Astrocyte (in vitro differentiated cells and primary cell): ENCODE measurements at places on chromosomes 4 and X. TPM values are rescaled to one million over a fixed set of nuclear protein-coding genes. Genes with fewer than 3 reads are reported as not detected.

The CXorf51B gene
- total RNA-seq, result not detected in 2 replicates

The CCNQ gene
- 19.8 and 21.7 TPM in 2 replicates for total RNA-seq

The ARR3 gene
- total RNA-seq, result not detected in 2 replicates

The PPP1R2C gene
- total RNA-seq, result not detected in 2 replicates

The UGT2B10 gene
- total RNA-seq, result not detected in 2 replicates

The SFRP2 gene
- total RNA-seq, result 92.8 and 146 TPM in 2 replicates

The CYBB gene
- not detected in 2 replicates for total RNA-seq

DNA sequence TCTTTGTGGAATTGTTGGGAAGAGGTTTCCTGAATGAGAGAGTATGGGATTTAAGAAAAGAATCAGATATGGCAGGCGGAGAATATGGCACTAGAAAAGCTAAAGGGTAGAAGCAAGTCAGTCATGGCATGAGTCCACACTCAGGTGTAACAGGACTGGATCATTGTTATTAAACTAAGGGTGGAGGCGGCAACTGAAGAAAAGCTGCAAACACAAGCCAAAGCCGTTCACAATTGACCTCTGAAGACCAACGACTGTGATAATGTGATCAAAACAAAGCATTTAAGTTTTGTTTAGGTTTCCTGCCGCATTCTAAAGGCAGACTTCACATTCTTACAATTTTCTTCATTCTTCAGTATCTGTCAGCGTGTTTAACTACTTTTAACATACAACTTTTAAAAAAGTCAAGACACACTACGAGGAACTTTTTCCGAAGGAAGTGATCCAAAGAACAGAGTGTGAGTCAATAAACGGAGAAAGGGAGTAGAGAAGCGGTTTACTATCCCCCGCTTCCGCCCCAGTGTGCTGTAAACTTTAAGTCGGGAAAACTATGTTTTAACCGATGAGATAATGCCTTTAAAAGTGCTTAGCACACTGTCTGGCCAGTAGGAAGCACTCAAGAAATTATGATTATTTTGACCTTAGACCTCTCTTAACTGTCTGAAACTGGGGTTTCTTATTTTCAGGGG, 909 bp upstream of the SLAIN2 start:
- peak; percentile 73 for DNase-seq
- H3K36me3 ChIP-seq, result no peaks in the 10 kb centered on the region
- H3K4me3 ChIP-seq, result peak overlapping the region; percentile 74

- DNase-seq, result no peak
- peaks cover 15% of the 10 kb centered on the region for H3K27me3 ChIP-seq
- no peaks in the 10 kb centered on the region for H3K36me3 ChIP-seq
- H3K27ac ChIP-seq, result no peak overlapping the region
- H3K4me3 ChIP-seq, result no peak overlapping the region
Measured at GRCh38 chr4:6193399-6193798, 7.0 kb downstream of the JAKMIP1 start.

DNA sequence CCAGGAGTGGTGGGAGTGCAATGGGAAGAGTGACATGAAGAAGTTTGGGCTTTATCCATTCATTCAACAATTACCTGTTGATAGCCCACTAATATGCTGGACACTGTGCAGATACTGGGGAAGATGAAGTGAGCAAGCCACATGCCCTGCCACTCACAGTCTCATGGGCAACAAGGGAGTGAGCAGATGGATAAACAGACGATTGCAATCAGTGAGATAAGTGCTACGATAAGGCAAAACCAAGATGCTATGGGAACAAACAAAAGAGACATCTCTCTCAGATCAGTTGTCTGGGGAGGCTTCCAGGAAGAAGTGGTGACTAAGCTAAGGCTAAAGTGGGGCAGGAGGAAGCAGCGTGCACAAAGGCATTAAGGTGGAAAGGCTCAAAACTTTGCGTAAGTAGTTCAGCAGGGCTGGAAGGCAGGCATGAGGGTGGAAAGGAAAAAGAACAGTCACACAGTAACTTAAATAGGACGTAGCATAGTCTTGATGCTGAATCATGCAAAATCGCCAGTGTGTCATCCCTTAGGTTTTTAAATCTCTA, 31.7 kb downstream of the GAB3 start:
- no peaks in the 10 kb centered on the region for H3K27me3 ChIP-seq
- H3K4me3 ChIP-seq, result no peak overlapping the region
- H3K4me1 ChIP-seq, result peaks cover 19% of the 10 kb centered on the region

DNA sequence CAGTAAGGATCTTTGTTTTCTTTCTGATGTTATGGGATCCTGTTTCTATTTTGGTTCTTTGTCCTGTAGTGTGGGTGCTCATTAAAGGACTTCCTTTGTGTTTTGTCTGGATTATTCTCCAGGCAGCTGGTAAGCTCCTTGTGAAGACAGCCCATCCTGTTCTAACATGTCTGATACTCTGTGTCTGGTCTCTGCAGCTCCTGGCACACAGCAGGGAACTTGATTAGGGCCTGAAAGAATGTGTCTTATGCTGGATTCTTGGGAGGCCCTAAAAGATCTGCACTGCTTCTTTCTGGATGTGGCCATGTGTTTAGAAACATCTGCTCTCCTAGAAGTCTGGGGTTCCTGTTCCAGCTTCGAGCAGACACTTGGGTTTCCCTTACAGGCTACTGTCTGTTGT, 38.1 kb upstream of the ATXN3L start:
- no peaks in the 10 kb centered on the region for H3K36me3 ChIP-seq
- H3K27me3 ChIP-seq, result no peaks in the 10 kb centered on the region
- no peak for DNase-seq
- H3K4me1 ChIP-seq, result peaks cover 4% of the 10 kb centered on the region
- no peak overlapping the region for H3K4me3 ChIP-seq

GRCh38 chr4:98642991-98643426, 15.4 kb downstream of the TSPAN5 start:
- peak; percentile 81 for DNase-seq
- peak overlapping the region; percentile 65 for H3K27ac ChIP-seq
- no peaks in the 10 kb centered on the region for H3K36me3 ChIP-seq
- peaks cover 27% of the 10 kb centered on the region for H3K4me1 ChIP-seq

DNA sequence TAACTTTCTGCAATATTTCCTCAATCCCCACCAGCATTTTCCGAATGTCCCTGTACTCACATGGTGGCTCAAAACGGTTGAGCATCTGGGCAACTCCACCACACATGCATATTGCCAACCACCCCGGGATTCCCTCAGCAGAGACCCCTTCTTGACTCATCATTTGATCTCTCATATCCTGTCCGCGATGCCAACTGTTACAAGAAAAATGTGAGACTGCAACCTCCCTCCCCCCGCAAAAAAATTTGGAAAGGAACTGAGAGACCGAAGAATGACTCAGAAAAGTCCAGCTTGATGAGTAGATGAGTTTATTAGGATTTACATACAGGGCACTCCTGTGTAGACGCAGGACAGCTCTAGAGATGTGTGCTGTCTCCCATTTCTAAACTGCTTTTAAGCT, 561.4 kb downstream of the ZIC3 start:
- H3K27me3 ChIP-seq, result no peaks in the 10 kb centered on the region
- DNase-seq, result peak; percentile 47
- H3K4me3 ChIP-seq, result no peak overlapping the region
- H3K36me3 ChIP-seq, result no peaks in the 10 kb centered on the region
- no peak overlapping the region for H3K27ac ChIP-seq

- H3K36me3 ChIP-seq, result no peaks in the 10 kb centered on the region
- no peaks in the 10 kb centered on the region for H3K27me3 ChIP-seq
- no peak overlapping the region for H3K27ac ChIP-seq
- H3K4me3 ChIP-seq, result no peak overlapping the region
Measured at GRCh38 chr4:53841711-53842110, 222.7 kb downstream of the CHIC2 start.

- H3K36me3 ChIP-seq, result no peaks in the 10 kb centered on the region
- H3K4me1 ChIP-seq, result no peaks in the 10 kb centered on the region
- no peaks in the 10 kb centered on the region for H3K27me3 ChIP-seq
- no peak overlapping the region for H3K27ac ChIP-seq
- DNase-seq, result no peak
Measured at GRCh38 chr4:3269105-3269927, 20.4 kb downstream of the MSANTD1 start.

- H3K27me3 ChIP-seq, result no peaks in the 10 kb centered on the region
- peak; percentile 78 for DNase-seq
- peak overlapping the region; percentile 84 for H3K27ac ChIP-seq
- H3K4me3 ChIP-seq, result peak overlapping the region; percentile 22
- H3K36me3 ChIP-seq, result no peaks in the 10 kb centered on the region
Measured at GRCh38 chr4:89752932-89753598, 83.9 kb downstream of the SNCA start.

DNA sequence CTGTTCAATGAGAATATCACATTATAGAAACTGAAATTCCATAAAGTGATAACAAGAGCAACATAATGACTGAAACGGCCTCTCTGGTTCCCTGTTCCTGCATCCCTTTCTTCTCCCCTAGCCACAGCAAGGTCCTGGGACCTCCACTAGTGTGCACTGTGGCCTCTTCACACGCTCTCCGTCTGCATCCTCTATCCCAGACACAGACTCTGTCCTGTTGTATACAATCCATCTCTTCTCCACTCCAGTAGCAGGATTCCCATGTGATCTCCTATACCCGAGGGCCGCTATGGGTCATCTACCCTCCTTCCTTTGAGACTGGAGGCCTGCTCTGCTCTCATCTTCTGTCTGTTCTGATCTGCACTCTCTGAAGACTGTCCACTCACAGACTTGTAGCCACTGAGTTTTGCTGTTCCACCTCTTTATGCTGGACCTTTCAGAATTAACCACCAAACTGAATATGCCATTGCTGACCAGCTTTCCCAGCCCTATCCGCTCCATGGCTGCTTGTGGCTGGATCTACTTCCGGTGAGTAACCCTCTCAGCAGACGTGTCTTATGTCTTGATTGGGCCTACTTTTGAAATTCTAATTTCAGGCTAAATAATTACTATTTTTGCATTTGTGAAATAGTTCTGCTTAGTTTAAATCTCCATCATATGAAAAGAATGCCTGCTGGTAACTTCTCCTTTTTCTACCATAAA, 105.1 kb upstream of the NAP1L5 start:
- H3K27me3 ChIP-seq, result no peaks in the 10 kb centered on the region
- H3K4me3 ChIP-seq, result no peak overlapping the region
- DNase-seq, result no peak
- no peak overlapping the region for H3K27ac ChIP-seq

DNA sequence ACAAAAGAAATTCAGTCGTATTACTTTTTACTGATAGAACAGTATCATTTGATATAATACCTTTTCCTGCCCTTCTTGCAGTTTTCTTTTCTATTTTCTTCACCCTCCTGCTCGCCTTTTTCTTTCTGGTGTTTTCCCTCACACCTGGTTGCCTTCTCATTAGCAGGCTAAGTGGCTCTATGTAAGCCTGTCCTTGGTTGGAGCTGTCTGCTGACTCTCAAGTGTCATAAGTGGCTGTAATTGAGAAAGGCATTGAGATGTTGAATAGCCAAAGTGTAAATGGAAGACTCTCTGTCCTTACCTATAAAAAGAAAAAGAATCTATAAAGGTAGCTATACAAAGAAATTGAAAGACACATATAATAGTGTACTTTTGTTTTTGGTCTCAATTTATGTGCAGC, 180.7 kb downstream of the ADGRL3 start:
- H3K4me3 ChIP-seq, result no peak overlapping the region
- no peaks in the 10 kb centered on the region for H3K36me3 ChIP-seq

- no peak overlapping the region for H3K4me3 ChIP-seq
- no peaks in the 10 kb centered on the region for H3K27me3 ChIP-seq
- no peak overlapping the region for H3K27ac ChIP-seq
- no peaks in the 10 kb centered on the region for H3K4me1 ChIP-seq
- peak; percentile 57 for DNase-seq
Measured at GRCh38 chr4:120709991-120710390, 212.5 kb downstream of the PRDM5 start.

- H3K27me3 ChIP-seq, result no peaks in the 10 kb centered on the region
- H3K4me3 ChIP-seq, result no peak overlapping the region
- H3K4me1 ChIP-seq, result no peaks in the 10 kb centered on the region
- DNase-seq, result no peak
- no peak overlapping the region for H3K27ac ChIP-seq
Measured at GRCh38 chr4:132707955-132708354, 441.1 kb upstream of the PCDH10 start.

GRCh38 chr4:85826060-85826678, 351.2 kb downstream of the ARHGAP24 start:
- peaks cover 20% of the 10 kb centered on the region for H3K4me1 ChIP-seq
- DNase-seq, result peak; percentile 80
- no peaks in the 10 kb centered on the region for H3K36me3 ChIP-seq
- H3K27me3 ChIP-seq, result no peaks in the 10 kb centered on the region
- no peak overlapping the region for H3K4me3 ChIP-seq

DNA sequence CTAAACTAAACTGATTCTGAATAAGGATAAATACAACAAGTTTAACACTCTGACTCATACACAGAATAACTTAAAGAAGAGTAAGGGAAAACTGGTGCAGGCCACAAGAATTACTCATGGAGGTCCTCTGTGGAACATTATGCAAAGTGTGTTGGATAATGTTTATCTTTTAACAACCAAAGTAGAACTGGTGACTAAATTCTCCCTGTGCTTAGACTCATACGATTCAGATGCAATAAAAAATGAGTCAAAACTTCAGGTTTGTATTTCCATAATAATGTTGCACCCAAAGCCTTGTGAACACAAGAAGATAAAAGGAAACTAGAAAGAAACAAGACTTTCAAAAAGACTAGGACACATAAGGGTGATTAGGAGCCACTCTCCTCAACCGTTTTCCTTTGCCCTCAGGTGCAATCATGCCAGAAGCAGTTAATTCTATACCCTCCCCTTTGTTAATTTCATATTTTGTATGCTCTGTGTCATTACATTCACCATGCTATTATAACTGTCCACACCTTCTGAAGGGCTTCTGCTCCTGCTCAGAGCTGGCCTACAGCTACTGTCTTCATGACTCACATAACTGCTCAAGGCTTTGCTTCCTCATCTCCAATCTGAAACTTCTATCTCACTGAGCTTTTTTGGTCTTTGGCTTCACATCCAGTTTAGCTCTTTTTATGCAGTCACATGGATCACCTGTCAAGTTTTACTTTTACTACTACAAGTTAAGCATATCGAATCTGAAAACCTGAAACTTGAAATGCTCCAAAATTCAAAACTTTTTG, 60.2 kb downstream of the KCNIP4 start:
- peak overlapping the region; percentile 84 for H3K27ac ChIP-seq
- H3K4me3 ChIP-seq, result peak overlapping the region; percentile 14
- peak; percentile 96 for DNase-seq
- no peaks in the 10 kb centered on the region for H3K27me3 ChIP-seq
- H3K36me3 ChIP-seq, result no peaks in the 10 kb centered on the region
- H3K4me1 ChIP-seq, result peaks cover 19% of the 10 kb centered on the region

DNA sequence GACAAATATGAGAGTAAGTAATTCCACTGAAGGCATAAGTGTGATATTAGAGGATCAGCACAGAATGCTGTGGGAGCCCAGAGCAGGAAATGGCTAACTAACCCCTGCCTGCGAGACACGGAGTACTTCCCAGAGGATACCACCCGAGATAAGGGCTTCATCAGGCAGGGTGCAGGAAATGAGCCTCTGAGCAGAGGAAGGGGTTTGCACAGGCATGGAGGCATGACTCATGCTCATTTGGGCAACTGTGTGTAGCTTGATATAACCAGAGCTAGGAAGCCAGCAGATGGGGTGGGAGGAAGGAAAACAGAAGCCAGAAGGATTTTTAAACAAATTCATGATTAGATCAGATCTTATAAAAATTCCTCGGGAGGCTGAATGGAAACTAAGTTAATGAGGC, 70.0 kb upstream of the TSPAN5 start:
- H3K36me3 ChIP-seq, result no peaks in the 10 kb centered on the region
- no peak overlapping the region for H3K4me3 ChIP-seq
- H3K27me3 ChIP-seq, result no peaks in the 10 kb centered on the region
- H3K4me1 ChIP-seq, result peaks cover 10% of the 10 kb centered on the region
